T-helper 22 cell (primary cell): ENCODE measurements at places on chromosomes 3 and 15.

GRCh38 chr3:39286771-39287170 is 6.9 kb upstream of the CX3CR1 start:
- DNase-seq: no peak

- DNase-seq: no peak
These were observed 71.6 kb upstream of the SYN2 start for GRCh38 chr3:11932636-11933035.

- no peak for DNase-seq
These were observed 725.3 kb downstream of the SI start for GRCh38 chr3:164352991-164353390.

GRCh38 chr15:91917686-91918360 is 64.3 kb downstream of the SLCO3A1 start:
- no peak for DNase-seq

DNA sequence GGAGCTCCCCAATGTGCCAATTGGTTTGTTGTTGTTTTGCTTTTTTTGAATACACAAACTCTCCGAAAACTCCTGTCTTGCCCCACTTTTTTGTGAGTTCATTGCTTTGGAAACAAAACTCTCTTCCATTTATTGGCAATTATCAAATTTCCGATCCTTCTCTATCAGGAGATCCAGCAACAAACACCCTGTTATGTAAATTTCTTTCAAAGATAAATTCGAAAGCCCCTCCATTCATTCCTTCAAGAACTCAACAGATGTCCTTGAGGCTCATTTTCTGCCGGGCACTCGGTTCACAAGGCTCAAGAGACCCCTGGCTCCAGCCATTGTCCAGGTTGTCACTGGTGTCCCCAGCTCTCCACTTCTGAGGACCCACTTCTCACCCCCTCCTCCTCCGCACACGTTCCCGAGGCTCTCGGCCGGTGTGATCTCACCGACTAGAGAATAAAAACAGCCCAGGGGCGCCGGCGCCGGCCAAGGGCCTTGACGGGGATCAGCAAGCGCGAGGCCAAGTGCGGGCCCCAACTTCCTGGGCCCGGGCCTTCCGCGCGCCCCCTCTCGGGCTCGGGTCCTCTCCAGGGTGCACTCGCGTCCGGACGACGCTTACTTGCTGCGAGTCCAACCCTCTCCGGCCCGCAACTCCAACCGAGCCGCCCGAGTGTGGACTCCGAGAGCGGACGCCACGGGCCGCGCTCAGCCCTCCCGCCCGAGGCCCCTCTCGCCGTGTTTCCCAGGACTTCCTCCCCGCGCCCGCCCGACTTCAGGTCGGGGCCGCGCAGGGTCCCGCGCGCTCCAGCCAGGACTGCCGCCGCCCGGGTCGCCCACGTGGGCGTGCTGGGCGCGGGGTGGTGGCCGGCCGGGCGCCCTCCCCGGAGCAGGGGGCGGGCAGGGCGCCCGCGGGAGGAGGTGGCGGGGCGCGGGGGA is 533 bp upstream of the SMAD3 start:
- DNase-seq: peak; percentile 7
